Islet precursor cell (in vitro differentiated cells): ENCODE measurements at places on chromosomes 6 and 20.

DNA sequence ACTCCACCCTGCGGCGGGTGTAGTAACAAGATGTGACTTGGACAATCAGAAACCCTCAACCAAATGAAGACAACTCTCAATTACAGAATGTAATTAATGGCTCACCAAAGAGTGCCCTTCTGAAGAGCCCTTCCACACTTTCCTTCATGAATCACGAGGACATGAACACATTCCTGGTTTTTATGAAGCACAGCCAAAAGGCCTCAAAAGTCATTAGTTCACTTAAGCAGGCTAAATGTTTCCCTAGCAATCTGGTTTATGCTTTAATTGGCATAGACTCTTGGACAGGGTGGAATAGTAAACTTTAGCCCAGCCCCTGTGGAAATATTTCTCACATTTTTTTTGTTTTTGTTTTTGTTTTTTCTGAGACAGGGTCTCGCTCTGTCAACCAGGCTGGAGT, 20.5 kb downstream of the CPNE5 start:
- DNase-seq: no peak

GRCh38 chr6:152087096-152087495, 279.6 kb downstream of the ESR1 start:
- no peak for DNase-seq

- DNase-seq: peak; percentile 56
Observed at GRCh38 chr6:79536585-79536953, 661 bp downstream of the LCA5 start.

GRCh38 chr6:109229536-109229935, 134.2 kb downstream of the CEP57L1 start:
- no peak for DNase-seq

GRCh38 chr20:43022568-43022967, 167.1 kb downstream of the PTPRT start:
- no peak for DNase-seq

DNA sequence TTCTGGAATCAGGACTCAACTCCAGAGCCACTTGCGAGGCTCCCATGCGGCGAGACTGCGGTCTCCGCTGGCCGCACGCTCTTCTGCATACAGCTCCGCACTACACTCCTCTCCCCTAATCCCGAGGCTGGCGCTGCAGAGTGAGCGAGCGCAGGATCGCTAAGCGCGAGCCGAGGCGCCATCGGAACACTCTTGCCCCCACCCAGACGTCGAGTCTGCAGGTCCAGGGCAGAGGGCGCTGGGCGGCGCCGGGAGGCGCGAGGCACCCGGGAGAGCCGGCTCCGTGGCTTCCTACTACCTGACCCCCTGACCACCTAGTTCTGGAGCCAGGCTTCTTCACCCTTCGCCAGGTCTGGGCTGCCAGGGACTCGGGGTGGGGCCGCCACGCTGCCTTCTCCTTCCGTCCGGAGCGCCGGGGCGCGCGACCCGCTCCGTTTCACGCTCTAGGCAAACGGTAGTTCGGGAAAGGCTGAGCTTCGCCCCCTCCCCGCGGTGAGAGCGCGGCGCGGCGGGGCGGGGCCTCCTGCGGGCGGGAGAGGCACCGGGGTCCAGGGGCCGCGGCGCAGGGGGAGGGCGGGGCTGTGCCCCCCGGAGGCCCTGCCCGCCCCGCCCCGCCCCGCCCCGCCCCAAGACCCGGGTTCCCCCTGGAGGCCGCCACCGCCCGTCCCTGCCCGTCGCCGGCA, 5.4 kb upstream of the TUBB2A start:
- peak; percentile 93 for DNase-seq

DNA sequence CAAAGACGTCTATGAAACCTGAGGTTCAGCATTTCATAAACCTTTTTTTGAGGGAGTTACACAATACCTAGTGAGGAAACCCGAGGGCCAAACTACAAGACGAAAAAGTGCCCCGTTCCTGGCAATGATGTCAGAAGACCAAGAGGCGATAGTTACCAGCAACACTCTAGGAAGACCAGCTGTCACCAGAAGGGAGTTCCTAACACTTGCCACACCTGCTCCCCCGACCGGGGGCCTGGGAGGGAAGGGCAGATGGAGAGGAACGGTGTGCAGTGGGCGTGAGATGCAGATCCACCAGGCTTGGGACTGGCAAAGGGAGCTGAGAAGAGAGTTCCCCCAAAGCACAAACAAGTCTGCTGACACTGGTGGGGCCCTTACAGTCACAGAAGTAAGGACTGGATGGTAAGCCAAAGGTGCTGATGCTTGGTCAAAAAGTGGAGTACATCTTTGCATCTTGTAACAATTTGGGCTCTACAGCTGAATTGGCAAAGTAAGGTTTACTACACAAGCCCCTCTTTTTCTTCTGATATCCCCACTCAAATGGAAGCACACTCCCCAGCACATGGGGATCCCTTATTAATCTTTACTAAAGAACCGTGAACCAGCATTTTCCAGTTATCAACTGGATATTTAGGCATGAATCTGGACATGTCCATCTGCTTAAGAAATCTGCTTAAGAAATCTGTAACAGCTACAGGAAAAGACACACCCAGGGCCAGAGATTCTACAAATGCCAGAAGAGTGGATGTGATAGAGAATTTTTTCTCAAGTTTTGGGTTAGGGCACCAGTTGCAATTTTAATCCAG, 38.5 kb downstream of the PANK2 start:
- no peak for DNase-seq

DNA sequence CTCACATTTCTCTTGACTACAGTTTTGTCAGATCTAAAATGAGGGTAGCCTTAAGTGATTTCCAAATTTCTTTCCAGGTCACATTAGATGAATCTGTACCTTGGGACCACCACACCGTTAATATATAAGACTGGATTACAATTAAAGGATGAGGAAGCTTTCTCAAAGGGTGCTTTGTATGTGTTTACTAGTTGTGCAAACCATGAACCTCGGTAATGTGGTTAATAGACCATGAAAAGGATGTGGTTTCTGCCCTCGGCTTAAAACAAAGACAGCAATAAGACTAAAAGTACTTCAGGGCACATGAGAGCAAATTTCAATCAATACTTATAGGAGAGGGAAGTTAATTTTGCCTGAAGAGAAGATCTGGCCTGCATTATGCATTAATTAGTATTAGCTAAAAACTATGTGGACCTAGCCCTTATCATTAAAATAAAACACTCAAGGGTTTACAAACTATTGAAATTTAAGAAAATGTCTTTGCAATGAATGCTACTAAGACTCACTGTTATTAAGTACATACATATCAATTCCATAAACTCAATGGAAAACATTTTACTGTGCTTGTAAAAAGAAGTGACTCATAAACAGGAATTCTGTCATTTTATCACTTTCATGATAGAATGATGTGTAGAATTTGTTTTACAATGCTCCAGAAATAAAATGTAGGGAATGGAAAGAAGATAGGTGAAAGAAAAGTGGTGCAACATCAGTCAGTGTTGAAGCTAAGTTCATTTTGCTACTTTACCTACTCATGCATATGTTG, 936 bp upstream of the TMX4 start:
- no peak for DNase-seq

DNA sequence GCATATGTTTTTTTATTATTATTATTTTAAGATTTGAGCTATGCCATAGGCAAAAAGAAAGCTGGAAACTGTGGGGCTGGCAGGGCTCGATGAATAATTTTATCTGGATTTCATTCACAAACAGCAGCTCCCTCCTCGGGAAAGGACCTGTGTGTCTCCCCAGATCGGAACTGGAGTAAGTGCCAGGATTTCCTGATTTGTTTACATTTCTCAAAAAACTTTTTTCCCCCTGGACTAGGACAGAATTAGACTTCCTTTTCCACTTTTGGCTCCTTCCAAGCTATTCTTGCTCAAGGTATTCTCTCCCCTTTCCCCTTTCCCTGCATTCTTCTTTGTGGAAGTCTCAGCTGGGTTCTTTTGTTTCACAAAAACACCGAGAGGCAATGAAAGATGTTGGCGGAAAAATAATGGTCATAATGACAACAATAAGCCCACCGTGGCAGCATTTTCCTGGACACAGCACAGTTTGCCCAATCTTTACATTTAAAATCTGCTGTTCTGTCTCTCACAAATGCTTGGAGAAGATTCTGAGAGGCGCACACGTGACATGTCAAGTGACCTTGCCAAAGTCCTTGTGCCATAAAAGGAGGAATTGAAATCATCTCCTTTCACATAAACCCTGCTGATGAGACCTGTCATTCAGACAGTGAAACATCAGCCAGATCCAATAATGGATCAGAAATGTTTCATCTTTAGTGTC, 85.8 kb upstream of the PREP start:
- DNase-seq: no peak

DNA sequence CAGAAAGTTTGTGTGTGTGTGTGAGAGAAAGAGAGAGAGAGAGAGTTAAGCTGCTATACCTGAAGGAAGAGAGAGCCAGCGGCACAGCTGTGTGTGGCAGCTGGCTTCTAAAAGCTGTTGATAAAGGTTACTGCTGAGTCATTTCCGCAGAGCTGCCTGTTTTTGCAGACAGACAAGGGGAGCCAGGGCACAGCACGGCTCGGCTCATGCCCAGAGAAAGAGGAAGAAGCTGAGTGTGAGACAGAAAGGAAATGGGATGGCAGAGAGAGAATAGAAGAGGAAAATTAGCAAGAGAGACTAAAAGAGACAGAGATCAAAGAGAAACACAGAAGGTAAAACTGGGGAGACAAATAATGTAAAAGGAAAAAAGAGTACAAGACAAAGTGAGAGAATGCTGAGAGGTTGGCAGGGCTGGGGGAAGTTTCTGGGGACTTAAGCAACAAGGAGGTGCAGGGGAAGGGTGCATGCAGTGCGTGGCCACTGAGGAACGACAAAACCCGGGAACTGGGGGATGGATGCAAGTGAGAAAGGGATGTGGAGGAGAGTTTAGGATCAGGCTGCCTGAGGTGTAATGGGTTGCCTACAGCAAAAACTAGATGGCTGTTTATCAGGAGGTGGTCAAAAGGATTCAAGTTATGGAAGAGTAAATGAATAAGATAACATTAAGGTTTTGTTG, 22.7 kb downstream of the HLA-A start:
- peak; percentile 93 for DNase-seq

GRCh38 chr6:146911635-146912215, 292.5 kb upstream of the STXBP5 start:
- no peak for DNase-seq

DNA sequence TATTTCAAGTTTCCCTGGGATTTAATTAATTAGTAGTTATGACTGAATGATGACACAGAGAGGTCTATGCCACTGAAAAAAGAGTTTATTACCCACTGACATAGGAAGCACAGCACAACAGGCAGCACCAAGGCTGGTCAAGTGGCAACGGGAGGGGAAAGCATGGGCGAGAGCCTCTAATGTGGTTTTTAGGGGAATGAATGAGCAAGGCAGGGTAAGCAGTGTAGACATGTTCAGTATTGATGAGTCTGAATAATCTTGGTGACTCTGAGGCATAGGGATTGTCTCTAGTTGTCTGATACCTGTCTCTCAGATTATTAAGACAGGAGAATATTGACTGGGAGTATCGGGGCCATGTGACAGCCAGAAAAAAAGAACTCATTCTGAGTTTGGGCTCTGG, 46.3 kb downstream of the RPP21 start:
- no peak for DNase-seq

- DNase-seq: no peak
Observed at GRCh38 chr6:37920667-37921066, 101.1 kb downstream of the ZFAND3 start.

DNA sequence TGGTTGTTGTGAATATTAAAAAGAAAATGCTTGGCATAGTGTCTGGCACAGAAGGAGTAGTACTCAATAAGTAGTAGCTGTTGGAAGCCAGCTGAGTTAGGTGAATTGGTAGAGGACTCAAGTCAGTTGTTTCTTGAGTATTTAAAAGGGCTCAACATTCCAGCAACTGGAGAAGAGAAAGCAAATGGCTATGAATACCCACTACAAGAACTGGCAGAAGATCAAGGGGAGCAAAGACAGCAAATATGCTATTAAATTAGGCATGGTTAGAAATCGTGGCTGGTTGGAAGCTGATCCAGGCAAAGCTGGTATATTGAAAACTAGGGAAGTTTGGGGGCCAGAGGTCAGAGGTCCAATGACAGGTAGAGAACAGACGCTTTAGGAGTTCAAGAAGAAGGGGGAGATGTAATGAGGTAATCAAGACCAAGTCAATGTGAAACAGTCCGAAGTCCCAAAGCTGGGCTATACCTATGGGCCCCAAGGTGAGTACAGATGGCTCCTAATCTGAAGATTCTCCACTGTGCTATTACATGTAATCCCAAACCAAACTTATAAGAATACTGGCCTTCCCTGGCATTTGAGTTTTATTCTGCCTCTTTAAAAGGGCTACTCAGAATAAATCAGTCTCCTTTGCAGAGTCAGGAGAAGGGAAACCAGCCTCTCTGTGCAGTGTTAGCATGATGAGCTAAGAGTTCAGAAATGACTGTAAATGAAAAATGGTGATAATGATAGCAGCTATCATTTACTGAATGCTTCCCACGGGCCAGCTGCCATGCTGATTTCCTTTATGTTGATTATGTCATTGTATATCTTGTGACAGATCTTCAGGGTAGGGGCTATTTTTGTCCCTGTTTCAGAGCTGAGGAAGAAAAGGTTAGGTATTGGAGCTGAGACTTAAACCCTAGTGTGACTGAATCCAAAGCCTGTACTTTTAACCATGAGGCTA, 122.3 kb downstream of the ANKS1A start:
- no peak for DNase-seq

DNA sequence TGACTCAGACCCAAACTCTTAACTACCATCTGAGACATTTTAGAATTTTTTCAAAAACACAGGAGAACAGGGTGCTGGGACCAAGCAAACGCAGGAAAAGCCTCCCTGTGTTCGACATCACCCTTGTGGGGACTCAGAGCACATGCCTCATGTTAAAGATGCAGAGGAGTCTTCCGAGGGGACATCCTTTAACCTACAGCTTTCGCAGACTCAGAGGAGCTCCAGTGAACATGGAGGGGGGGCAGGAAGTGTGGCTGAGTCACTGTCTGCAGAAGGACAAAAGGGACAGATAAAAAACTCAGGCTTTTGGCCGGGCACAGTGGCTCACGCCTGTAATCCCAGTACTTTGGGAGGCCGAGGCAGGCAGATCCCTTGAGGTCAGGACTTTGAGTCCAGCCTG, 15.1 kb downstream of the BMP7 start:
- DNase-seq: peak; percentile 91

DNA sequence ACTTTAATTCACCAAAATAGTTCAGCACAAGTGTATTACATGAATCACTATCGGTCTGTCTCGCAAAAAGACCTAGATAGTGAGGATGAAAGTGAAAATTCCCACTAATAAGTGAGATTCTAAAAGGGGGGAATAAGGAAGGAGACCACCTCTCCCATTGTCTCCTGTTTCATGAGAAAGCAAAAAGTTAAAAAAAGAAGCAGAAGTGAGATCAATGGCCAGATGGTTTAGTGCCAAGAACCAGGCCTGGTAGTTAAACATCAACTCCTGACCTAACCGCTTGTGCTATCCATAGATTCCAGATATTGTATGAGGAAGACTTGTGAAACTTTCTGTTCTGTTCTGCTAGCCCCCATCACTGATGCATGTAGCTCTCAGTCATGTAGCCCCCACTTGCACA, 293.0 kb downstream of the RNGTT start:
- DNase-seq: no peak

GRCh38 chr6:37298958-37299357, 41.0 kb upstream of the TMEM217 start:
- DNase-seq: no peak
